ENCODE measurements at places on chromosomes 7 and 10.

DNA sequence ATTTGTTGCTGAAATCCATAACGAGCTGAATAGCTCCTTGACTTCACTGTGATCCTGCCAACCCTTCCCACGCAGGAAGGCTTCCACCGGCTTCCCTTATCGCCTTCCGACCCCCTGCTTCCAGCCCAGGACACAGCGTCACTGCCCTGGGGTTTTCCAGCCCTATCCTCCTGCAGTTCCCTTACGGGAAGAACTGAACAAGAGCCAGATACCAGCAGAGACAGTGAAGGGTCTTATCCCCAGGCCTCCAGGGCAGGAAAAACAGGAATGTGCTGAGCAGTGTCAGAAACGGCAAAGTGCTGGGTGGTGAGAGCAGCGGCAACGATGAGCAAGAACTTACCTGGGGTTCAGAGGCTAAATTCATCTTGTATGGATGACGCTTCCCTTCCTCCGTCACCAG lies 22.4 kb downstream of the PDLIM1 start:
- DNase-seq, result no peak

DNA sequence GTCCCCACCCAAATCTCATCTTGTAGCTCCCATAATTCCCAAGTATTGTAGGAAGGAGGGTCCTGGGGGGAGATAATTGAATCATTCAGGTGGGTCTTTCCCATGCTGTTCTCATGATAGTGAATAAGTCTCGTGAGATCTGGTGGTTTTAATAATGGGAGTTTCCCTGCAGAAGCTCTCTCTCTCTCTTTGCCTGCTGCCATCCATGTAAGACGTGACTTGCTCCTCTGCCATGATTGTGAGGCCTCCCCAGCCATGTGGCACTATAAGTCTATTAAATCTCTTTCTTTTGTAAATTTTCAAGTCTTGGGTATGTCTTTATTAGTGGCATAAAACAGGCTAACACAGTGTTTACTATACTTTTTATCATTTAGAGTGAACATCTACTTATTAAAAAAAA lies 338.8 kb downstream of the ANKRD7 start:
- DNase-seq, result no peak

DNA sequence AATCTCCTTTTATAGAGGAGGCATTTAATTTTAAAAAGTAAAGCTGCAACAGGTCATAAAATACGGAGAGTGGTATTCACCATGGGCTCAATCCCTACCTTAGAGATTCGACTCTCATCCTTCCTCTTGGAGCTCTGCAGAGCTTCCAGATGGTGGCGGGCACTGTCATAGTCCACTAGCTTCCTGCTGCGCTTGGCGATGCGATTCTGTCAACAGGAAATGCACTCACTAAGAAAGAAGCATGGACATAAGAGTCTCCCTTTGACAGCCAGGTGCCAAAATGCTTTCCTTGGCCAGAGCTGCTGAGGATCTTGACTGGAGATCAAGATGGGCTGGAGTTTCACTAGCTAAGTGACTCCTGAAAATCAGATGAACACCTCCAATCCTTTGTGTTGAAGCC lies 154.4 kb downstream of the AMPH start:
- DNase-seq, result no peak

GRCh38 chr7:22182149-22182548 lies 174.8 kb downstream of the RAPGEF5 start:
- no peak for DNase-seq

DNA sequence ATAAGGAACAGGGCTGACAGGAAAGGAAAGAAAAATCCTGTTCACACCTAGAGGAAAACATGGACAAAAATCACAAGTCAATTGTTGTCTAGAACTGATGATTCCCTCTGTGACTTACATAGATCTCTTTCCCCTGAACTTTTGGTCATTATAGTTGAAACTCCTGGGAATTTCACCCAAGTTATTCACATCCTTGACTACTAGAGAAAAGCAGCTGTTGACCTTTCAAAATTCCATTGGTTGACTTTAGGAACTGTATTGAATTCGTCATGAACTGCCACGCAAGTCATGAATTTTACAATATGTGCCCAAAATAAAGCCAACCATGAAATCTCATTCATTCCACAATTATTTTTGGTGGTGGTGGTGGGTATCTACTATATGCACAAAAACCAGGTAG lies 104.3 kb downstream of the UBE2H start:
- no peak for DNase-seq
